Activated CD4-positive, alpha-beta T cell treated with anti-CD3 and anti-CD28 coated beads, Interleukin-2, amount 10 ng/mL, durations not matched to agents 7 days and 5 days (primary cell): ENCODE measurements at places on chromosomes 11 and 22. TPM values are rescaled to one million over a fixed set of nuclear protein-coding genes. Genes with fewer than 3 reads are reported as not detected.

- H3K27me3 ChIP-seq = no peaks in the 10 kb centered on the region
- no peak overlapping the region for H3K4me3 ChIP-seq
- DNase-seq = no peak
- H3K27ac ChIP-seq = no peak overlapping the region
Observed at GRCh38 chr11:92332986-92333385, 108.4 kb downstream of the FAT3 start.

- no peaks in the 10 kb centered on the region for H3K4me1 ChIP-seq
- H3K4me3 ChIP-seq = no peak overlapping the region
- H3K27ac ChIP-seq = no peak overlapping the region
- H3K36me3 ChIP-seq = no peaks in the 10 kb centered on the region
- no peaks in the 10 kb centered on the region for H3K27me3 ChIP-seq
Observed at GRCh38 chr11:12402025-12402424, 24.7 kb downstream of the PARVA start.

DNA sequence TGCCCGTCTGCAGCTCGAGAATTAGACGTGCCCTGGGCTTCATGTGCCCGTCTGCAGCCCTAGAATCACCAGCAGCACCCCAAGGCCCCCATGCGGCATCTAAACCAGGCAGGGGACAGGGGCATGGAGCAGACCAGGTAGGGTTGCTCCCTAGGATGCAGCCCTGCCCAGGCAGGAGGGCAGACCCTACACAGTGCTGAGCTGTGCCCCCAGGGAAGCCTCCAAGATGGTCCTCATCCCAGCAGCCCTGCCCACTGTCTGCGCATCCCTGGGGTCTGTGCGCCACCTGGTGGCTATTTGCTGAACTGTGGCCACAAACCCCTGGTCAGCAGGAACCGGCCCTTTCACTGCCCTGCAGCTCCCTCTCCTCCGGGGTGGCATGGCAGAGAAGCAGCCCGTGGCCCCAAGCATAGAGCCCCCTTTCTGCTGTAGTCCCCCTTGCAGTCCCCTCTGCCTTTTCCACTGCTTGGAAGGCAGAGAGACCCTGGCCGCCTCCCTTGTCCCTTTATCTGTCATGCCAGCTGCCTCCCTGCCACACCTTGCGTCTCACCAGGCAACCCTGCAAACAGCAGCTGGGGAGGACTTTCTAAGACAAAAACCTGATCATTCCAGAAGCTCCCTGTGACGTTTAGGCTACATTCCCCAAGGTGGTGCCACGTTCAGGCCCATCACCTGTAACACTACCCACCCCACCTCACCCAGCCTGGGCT lies 86.6 kb downstream of the KCNQ1 start:
- DNase-seq = peak; percentile 63
- no peak overlapping the region for H3K4me3 ChIP-seq
- H3K36me3 ChIP-seq = no peaks in the 10 kb centered on the region
- no peaks in the 10 kb centered on the region for H3K27me3 ChIP-seq

DNA sequence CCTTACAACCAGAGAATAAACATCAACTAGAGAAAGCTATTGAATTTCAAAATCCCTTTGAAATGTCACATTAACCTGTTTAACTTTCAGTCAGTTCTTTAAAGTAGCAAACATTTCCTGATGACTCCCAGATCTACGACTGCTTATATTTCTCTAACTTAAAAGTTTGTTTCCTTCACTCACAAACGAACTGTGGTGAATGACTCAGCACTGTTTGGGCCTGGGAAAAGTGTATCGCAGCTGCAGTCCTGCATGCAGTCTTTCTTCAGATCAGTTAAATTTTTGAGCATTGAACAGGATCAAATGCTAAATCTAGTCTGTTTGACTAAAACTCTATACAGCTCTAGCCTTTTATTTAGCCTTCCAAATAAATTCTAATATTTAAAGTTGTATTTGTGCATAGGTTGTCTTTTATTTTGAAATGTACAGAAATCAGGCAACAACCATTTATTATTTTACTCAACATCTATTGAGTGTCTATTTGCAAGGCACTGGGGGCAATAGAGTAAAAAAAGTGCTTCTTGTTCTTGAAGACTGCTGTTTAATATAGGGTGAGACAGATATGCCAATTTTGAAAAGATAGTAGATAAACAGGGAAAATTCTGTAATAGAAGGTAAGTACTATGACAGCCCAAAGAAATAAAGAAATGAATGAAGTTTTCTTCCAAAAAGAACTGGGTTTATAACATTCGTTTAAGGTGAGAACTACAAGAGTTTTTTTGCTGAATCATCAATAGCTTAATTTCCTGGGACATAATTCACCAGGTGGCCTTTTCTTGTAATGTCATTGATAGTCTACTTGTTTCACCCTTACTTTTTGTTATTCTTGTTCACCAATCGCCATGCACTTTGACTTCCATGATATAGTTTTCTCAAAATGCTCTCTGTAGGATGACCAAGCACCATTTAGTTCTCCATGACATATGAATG lies 235.4 kb downstream of the METTL15 start:
- H3K4me3 ChIP-seq = no peak overlapping the region
- H3K4me1 ChIP-seq = no peaks in the 10 kb centered on the region
- H3K36me3 ChIP-seq = no peaks in the 10 kb centered on the region
- DNase-seq = no peak

- H3K36me3 ChIP-seq = no peaks in the 10 kb centered on the region
- no peak for DNase-seq
- no peak overlapping the region for H3K4me3 ChIP-seq
- no peaks in the 10 kb centered on the region for H3K4me1 ChIP-seq
- no peaks in the 10 kb centered on the region for H3K27me3 ChIP-seq
Observed at GRCh38 chr11:70888061-70888460, 364.3 kb downstream of the SHANK2 start.

- DNase-seq = no peak
- H3K4me1 ChIP-seq = no peaks in the 10 kb centered on the region
- no peak overlapping the region for H3K27ac ChIP-seq
Observed at GRCh38 chr11:28616160-28616965, 508.2 kb downstream of the METTL15 start.

Gene RBFOX2
- total RNA-seq = 0.99 TPM

DNA sequence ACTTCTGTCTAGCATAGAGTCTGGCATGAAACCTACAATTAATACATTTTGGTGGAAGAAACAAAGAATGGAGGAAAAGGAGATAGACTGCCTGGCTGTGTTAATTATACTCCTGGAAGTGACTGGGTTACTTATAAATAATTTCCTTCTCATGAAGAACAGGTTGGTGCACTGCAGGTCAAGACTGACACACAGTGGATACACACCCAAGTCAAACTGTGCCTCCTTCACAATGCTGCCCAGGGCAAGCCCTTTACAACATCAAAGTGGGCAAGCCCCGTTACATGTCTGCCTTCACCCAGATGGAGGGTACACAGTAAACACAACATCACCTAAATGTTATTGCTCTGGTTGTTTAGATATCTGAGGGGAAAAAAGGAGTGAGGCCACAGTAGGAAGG lies 83.7 kb upstream of the KCNA4 start:
- DNase-seq = no peak
- no peaks in the 10 kb centered on the region for H3K27me3 ChIP-seq
- H3K27ac ChIP-seq = no peak overlapping the region
- H3K4me1 ChIP-seq = peaks cover 2% of the 10 kb centered on the region
- H3K36me3 ChIP-seq = no peaks in the 10 kb centered on the region
- H3K4me3 ChIP-seq = no peak overlapping the region

DNA sequence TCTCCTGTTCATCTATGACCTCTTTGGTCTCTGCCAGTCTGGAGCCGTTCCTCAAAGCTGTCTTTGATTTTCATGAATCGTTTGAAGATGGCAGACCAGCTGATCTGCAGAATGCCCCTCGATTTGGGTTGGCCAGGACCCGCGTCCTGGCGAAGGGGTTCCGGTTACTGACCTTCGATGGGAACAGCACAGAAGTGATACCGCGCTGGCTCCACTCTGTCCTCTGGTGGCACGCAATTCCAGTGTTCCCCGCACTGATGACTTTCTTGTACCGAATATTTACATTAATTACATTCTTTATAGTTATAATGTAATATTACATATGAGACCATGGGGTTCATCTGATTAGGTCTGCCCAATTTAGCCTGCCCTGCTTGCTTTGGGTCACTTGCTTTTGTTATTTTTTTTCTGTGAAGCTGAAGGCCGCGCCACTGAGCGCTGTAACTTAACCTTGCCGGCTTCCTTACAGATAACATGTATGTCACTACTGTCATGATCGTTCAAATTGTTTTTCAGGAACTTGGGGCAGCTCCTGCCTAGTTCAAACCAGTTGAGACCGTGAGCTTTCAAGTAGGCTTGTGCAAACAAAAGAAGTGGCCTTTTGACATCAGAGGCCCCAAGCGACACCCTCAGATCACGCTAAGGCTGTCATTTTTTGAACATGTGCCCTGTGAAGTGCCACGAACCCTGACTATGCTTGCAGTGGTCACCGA lies 4.1 kb upstream of the USP18 start:
- H3K27ac ChIP-seq = no peak overlapping the region
- H3K4me1 ChIP-seq = peaks cover 25% of the 10 kb centered on the region
- peaks cover 27% of the 10 kb centered on the region for H3K36me3 ChIP-seq
- no peaks in the 10 kb centered on the region for H3K27me3 ChIP-seq

DNA sequence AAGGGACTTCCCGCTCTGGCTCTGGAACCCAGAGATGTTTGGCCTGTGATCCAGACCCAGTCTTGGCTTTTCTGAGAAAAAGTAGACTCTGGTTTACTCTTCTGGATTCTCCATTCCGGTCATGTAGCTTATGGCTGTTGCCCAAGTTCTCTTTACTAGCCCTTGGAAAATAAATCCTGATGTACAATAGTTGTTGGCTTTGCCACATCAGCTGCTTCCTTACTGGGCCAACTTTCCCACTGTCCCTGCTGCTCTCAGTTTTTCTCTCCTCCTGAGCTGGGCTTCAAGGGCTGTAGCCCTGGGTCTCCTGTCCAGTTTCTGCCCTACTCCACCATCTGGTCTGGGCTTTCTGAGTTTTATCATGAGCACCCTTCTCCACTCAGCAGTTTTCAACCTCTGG lies 12.5 kb downstream of the PATZ1 start:
- no peaks in the 10 kb centered on the region for H3K27me3 ChIP-seq
- no peak overlapping the region for H3K4me3 ChIP-seq
- no peak overlapping the region for H3K27ac ChIP-seq
- no peak for DNase-seq

- H3K36me3 ChIP-seq = peaks cover 5% of the 10 kb centered on the region
- no peak overlapping the region for H3K4me3 ChIP-seq
- H3K4me1 ChIP-seq = peaks cover 8% of the 10 kb centered on the region
Observed at GRCh38 chr11:36432738-36433137, 77.3 kb downstream of the TRAF6 start.

- no peaks in the 10 kb centered on the region for H3K36me3 ChIP-seq
- peaks cover 2% of the 10 kb centered on the region for H3K27me3 ChIP-seq
- H3K4me1 ChIP-seq = peaks cover 26% of the 10 kb centered on the region
- peak within 1 kb of the TSS; percentile 98 for H3K27ac ChIP-seq
- peak within 1 kb of the TSS; percentile 85 for H3K4me3 ChIP-seq
Observed at GRCh38 chr11:66371627-66372415, at the start of gene SLC29A2. SLC29A2 (minus strand) TSS chr11:66371760; CDS start chr11:66371591, 169 bp downstream.

Gene FREY1
- total RNA-seq = 3.9 TPM

DNA sequence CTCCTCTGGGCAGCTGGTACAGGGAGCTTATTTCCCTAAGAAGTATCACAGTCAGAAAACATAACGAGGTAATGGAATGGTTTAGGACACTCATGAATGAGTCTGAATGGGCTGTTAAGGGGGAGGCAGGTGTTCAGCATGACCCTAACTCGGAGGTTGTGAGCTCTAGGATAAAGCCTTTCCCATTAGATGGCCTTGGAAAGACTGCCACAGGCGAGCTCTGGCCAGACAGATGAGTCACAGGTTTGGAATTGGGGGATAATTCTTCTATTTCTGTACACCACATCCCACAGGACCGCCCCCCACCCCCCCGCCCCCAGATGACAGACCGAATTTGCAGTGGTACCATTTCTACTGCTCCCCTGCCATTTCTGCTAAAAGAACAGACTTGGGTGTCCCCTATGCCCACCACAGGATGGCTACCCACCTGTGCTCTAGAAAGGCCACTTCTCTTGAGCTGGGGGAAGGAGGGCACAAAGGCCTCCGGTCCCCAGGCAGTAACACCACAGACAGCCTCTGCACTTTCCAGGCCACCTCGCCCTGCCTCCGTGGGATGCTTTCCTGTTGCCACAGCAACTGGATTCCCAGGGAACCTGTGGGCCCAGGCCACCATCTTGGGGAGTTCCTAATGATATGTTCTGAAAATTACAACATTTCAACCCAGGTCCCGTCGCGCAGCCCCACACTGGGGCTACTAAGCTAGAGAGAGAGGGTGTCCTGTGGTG lies 76.7 kb downstream of the TRIM29 start:
- peaks cover 2% of the 10 kb centered on the region for H3K27me3 ChIP-seq
- no peaks in the 10 kb centered on the region for H3K4me1 ChIP-seq
- H3K4me3 ChIP-seq = no peak overlapping the region
- H3K36me3 ChIP-seq = no peaks in the 10 kb centered on the region

- H3K4me1 ChIP-seq = peaks cover 88% of the 10 kb centered on the region
- H3K27me3 ChIP-seq = no peaks in the 10 kb centered on the region
- no peak for DNase-seq
- peak overlapping the region; percentile 92 for H3K27ac ChIP-seq
- peak overlapping the region; percentile 72 for H3K4me3 ChIP-seq
- H3K36me3 ChIP-seq = peaks cover 41% of the 10 kb centered on the region
Observed at GRCh38 chr11:116929414-116930090, 92.1 kb upstream of the APOA1 start.

Gene SLCO2B1
- total RNA-seq = 0.37 TPM

DNA sequence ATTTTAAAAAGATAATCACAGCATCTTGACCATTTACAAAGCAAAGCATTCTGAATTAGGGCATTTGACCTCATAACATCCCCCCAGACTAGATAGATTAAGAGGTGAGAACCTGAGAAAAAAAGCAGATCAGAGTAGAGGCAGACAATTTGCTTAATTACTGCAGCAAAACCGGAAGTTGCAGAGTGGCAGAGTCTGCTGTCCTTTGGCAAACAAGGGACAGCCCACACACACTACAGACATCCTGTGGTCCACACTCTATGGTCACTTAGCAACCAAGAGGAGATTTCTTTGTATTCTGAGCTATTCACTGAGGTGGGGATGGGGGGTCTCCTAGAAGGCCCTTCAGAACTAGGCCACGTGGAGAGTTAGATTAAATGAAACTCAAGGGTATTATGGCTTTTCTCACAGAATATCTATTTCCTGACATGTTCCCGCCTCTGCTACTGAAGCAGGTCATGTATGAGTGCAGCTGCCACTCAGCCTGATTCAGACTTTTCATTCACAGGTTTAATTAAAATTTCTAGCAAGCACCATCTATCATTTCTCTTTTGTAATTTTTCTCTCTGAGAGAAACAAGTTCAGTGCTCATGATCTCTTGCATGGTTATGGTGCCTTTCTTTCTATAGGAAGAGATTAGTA lies 48.5 kb downstream of the SVIP start:
- DNase-seq = no peak
- H3K27me3 ChIP-seq = peaks cover 5% of the 10 kb centered on the region
- no peak overlapping the region for H3K27ac ChIP-seq
- no peak overlapping the region for H3K4me3 ChIP-seq

Gene C11orf65
- 1.7 TPM for total RNA-seq

Gene TMEM132A
- total RNA-seq = 0.40 TPM

Gene FXYD2
- 0.97 TPM for total RNA-seq

Gene APLNR
- not detected for total RNA-seq

Gene PLAAT5
- not detected for total RNA-seq
